ENCODE measurements at places on chromosomes 3 and 15.

DNA sequence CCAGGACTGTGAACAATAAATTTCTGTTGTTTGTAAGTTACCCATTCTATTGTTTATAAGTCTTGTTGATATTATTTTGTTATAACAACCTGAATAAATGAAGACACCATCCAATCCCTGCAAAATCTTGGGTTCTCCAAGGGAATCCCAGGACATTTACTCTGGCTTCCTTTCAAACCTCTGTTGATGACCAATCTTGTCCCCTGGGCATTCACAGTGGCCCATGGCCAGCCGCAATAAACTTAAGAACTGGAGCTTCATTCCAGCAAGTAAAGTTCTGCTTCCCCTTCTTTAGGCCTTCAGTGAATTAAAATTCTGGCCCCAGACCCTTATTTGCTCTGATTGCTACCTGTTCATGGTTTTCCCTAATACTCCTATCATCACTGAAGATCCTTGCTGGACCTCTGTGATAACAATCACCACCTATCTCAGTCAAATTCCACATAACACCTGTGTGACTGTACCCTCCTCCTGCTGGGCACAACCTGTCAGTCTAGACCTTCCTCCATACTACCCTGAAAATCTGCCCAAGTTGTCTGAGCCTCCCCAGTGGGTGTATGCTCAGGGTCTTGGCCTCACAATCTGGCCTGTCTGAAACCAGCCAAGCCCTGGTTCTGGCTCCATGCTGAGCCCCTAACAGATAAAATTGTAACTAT is 153.1 kb downstream of the SEMA6D start:
- no peak for DNase-seq

DNA sequence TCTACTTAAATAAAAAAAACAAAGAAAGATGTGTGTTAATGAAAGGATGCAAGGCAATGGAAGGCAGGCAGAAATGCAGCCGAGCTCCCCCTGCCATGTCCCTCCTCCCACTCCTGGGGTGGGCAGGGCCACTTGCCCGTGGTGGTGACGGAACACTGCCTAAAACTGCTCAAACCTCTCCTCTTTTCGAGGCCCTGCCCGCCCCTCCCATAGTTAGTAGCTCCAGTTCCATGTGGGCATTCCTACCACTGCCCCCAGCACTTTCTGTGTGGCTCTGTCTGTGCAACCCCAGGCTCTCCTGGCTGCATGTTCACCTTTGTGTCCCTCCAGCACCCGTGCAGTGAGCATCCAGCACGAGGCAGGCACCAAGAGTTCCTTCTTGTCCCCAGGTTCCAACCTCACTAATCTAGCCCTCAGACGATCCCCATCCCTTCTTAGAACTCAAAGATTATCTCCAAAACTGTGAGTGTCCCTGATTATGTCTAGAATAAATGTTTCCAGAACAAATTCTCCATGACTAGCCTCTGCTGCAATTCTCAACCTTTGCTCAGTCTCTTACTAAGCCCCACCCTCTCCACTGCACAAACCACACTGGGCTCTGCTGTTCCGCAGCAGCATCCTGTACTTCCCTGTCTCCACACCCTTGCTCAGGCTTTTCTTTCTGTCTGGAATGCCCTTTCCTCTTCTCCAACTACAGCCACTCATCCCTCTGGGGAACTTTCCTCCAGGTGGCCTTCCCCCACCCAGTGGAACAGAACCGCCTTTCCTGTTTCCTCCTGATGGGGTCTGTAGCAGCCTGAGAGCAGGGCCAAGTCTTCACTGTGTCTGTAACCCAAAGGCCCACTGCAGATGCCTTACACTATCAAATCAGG is 32.6 kb upstream of the SPTBN5 start:
- no peak for DNase-seq

DNA sequence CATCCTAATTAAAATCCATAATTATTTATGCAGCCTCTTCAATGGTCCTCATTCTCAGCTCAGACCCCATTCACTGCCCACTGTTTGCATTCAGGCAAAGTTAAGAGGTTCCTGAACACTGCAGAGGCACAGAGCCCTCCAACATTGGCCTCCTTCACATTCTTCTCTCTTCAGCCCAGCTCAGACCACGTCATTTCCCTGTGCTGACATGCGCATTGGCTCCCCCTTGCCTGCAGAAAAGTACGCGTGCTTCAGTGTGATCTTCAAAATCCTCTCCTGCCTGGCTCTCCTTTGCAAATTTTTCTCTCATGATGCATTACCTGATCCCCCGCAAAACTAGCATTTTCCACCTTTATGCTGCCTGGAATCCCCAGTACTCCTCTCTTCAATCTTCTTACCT is 552.3 kb downstream of the NTRK3 start:
- DNase-seq = no peak

DNA sequence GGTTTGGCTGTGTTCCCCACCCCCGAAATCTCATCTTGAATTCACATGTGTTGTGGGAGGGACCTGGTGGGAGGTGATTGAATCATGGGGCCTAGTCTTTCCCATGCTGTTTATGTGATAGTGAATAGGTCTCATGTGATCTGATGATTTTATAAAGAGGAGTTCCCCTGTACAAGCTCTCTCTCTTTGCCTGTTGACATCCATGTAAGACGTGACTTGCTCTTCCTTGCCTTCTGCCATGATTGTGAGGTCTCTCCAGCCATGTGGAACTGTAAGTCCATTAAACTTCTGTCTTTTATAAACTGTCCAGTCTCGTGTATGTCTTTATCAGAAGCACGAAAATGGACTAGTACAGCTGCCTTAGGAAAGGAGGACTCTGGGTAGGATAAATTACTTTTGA is 976.7 kb downstream of the MCTP2 start:
- DNase-seq = no peak

GRCh38 chr15:90839187-90840071 is 29.0 kb upstream of the FURIN start:
- no peak for DNase-seq

- DNase-seq = no peak
Measured at GRCh38 chr15:45670091-45670490, 35.3 kb downstream of the SQOR start.

- no peak for DNase-seq
Measured at GRCh38 chr3:141796889-141797781, 33.9 kb downstream of the GRK7 start.

DNA sequence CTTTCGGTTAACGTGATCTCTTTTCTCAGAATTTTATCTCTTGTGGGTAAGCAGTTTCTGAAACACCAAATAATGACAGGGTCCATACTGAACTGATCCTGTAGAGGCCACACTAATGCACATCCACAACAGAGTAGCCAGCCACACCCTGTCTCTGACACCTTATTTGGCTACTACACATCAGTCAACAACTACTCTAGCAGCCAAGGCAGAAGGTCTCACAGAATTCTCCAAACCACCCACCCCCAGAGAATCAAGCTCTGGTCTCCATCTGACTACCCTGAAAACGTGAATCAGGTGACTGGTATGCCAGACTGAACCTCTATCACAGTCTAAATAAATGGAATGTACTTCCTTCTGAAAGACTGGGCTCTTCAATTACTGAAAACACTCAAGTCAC is 38.0 kb downstream of the EDC3 start:
- DNase-seq = no peak

GRCh38 chr3:40381904-40382616 is 4.9 kb upstream of the ENTPD3 start:
- DNase-seq = no peak

- DNase-seq = no peak
Measured at GRCh38 chr15:27249046-27249759, 278.2 kb downstream of the GABRG3 start.

- DNase-seq = no peak
Measured at GRCh38 chr15:92273723-92274122, 120.0 kb upstream of the ST8SIA2 start.

- DNase-seq = no peak
Measured at GRCh38 chr3:9238276-9238675, 11.2 kb downstream of the SRGAP3 start.

Measured in stimulated activated CD8-positive, alpha-beta memory T cell treated with anti-CD3 and anti-CD28 coated beads, Interleukin-7, amount 100 ng/mL, for 1 hour (primary cell).